ENCODE measurements at places on chromosomes 3 and 15. TPM values are rescaled to one million over a fixed set of nuclear protein-coding genes. Genes with fewer than 3 reads are reported as not detected.

Gene SNURF
- 46.5 TPM for polyA plus RNA-seq

Gene CPN2
- 0.49 TPM for polyA plus RNA-seq

Gene ARGFX
- polyA plus RNA-seq, result not detected

Gene ANKRD34C
- 0.08 TPM for polyA plus RNA-seq

Gene HRH1
- 1.5 TPM for polyA plus RNA-seq

Gene CCR5
- 0.43 TPM for polyA plus RNA-seq

Gene CACNA2D3
- polyA plus RNA-seq, result 1.2 TPM

Gene ANP32A
- polyA plus RNA-seq, result 283 TPM

Gene CD200
- 41.8 TPM for polyA plus RNA-seq

Gene LTF
- 3.6 TPM for polyA plus RNA-seq

Gene SRGAP3
- polyA plus RNA-seq, result 25.2 TPM

Gene MOBP
- polyA plus RNA-seq, result not detected

Gene FBLN2
- polyA plus RNA-seq, result 27.4 TPM

Gene PCOLCE2
- 5.0 TPM for polyA plus RNA-seq

Gene DNAH12
- 0.89 TPM for polyA plus RNA-seq

Gene NDN
- 108 TPM for polyA plus RNA-seq

Gene SERPINI2
- 0.46 TPM for polyA plus RNA-seq

Gene CYP1A2
- 0.14 TPM for polyA plus RNA-seq

Gene PEX5L
- polyA plus RNA-seq, result 0.57 TPM

Gene RTP1
- polyA plus RNA-seq, result not detected

Gene OPA1
- 75.6 TPM for polyA plus RNA-seq

Gene GPR62
- polyA plus RNA-seq, result 0.62 TPM

Gene SCN11A
- polyA plus RNA-seq, result 1.4 TPM

Gene DUOX1
- 6.9 TPM for polyA plus RNA-seq

Gene SAMD7
- polyA plus RNA-seq, result not detected

Gene SLC51B
- 9.0 TPM for polyA plus RNA-seq

Gene BFSP2
- polyA plus RNA-seq, result not detected

Gene TRIM59
- 13.5 TPM for polyA plus RNA-seq

Gene PIK3R4
- polyA plus RNA-seq, result 49.0 TPM

Gene TM4SF1
- polyA plus RNA-seq, result 51.6 TPM

Gene SLC2A2
- 23.3 TPM for polyA plus RNA-seq

Gene HEG1
- 24.5 TPM for polyA plus RNA-seq

Gene CD96
- polyA plus RNA-seq, result 0.59 TPM

Gene NTRK3
- polyA plus RNA-seq, result 11.9 TPM

Gene SV2B
- 0.86 TPM for polyA plus RNA-seq
